CD4-positive, alpha-beta T cell treated with Interleukin-12 subunit alpha and Interleukin-12 subunit beta, for 1 hour (primary cell): ENCODE measurements at places on chromosomes 3 and 15.

DNA sequence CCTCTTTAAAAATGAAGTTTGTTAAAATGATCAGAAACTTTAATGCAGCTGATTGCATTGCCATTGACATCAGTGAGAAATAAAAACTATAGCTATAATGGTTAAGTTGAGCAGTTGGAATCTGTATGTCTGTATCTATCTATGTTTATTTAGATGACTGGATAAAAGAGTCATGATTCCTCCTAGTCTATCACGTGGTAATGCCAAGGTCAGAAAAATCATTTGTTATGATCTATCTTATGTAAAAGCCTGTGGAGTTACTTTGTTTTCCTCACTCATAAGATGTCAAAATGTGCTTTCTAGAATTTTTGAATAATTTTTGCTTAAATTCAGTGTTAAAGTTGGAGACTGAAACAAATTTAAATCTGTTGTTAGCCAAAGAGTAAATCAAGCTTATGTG, 63.3 kb downstream of the MBNL1 start:
- no peak for DNase-seq

DNA sequence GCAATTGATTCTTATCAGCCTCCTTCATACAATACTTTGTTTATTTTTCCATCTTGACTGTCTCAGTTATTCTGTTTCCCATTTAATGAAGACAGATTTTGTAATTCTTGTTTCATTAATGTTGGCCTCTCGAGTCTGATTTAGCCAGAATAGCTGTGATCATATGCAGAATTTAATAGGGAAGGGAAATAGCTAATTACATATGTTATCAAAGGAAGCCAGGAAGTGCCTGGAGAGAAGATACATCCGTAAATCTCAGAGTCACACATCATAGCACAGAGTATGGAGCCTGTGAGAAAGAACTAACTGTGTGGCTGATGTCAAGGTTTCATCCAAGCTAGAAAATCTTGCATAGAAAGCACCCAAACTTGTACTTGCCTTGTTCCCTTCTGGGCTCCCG, 288.9 kb upstream of the SLCO3A1 start:
- DNase-seq = no peak

GRCh38 chr3:169657351-169658124, 6.0 kb downstream of the MECOM start:
- DNase-seq = no peak

DNA sequence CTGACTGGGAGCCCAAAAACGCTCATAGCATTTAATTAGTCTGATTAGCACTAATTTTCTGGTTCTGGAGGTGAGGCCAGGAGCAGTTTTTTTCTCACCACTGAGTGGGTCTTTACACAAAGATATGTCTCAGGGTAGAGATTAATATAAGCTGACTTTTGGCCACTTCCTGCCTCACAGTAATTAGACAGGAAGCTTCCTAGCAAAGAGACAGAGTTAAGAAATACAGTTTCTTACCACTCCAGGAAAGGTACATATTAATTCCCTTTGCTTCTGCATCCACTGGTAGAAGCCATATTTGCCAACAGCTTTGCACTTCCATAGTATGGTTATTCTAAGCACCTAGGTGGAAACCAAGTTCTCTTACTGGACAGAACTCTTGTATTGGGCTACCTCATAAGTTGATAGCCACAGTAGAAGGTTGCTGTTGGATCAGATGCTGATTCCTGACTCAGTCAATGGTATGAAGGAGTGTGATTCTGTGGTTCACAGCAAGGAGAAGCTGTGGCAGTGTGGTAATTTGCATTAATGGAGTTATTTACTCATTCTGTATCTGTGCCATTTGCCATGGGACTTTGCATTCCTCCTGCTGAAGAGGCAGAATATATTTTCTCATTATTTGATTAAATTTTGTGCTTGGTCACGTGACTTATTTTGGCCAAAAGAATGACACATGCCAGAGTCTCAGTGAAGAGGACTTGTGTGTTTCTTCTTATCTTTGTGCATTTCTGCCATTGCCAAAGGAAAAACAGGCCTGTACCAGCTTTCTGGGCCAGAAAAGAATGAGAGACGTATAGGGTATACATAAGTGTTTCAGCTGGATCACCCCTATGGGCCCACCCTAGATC, 17.5 kb upstream of the ZBTB20 start:
- DNase-seq = peak; percentile 29

GRCh38 chr3:152040319-152040718, 166.9 kb downstream of the SUCNR1 start:
- DNase-seq = no peak

DNA sequence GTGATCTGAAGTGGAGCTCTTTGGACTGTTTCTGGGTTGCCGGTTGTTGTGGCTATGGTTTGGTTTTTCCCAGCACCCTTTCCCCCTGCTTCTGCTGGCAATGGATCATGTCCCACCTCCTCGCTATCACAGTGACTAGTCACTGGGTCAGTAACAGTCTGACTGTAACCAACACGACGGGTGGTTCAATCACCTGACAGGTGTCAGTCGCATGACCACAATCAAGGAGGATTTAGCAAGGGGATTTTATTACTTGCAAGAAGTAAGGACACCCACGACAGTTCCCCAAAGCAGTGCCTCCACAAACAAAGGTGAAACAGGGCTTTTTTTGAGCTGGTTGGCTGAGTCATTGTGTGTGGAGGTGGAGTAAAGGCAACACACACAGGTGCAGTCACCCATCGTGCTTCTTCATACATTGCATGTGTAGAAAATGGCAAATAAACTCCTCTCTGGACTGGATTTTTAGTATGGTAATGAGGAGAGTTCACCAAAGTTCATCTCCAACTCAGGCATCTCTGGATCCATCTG, 58.8 kb upstream of the FAM3D start:
- no peak for DNase-seq

DNA sequence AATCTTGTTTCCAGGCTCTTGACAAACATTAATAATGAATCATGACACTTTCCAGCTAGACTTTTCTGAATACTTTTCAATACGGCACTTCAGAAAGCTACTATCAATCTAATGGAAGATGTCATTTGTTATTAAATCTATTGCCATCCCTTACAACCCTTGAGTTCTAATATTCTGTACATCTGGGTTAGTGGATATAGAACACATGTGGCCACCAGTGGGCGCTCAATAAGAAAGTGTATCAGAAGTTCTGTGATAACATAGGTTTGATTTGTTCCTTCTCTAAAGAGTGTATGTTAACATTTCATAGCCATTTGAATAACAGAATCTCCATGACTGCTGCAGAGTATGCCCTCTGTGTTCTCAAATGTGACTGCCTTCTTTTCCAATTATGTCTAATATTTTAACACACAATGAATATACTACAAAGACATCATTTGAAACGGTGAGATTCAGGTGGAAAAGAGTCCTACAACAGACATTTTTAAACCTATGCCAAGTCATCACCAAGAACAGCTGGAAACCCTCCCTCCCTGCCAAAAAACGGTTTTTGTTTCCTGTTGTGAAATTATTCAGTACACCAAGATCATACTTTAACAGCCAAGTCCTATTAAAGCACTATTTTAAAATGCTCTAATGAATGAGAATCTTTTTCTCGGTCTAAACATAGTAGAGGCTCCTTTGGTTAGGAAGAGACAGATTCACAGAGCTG, 22.2 kb downstream of the ALDH1A2 start:
- peak; percentile 26 for DNase-seq

GRCh38 chr3:60931452-60931851, 319.8 kb downstream of the FHIT start:
- DNase-seq = no peak

DNA sequence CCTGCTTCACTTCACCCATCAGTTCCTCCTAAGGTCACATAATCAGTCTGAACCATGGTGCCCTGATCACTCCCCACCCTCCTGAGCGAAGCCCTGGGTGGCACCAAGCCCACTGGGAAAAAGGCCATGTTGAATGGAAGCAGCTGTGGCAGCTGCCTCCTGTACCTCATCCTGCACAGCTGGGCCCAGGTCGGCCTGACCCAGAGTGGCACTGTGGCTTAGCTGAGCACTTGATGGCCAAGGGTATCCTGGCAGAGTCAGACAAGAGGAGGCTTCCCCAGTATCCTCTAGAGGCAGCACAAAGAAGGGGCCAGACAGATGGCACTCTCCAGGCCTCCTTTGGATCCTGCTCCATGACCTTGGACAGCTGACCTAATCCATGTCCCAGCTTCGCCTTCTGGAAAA, 68.4 kb downstream of the TLE3 start:
- no peak for DNase-seq

DNA sequence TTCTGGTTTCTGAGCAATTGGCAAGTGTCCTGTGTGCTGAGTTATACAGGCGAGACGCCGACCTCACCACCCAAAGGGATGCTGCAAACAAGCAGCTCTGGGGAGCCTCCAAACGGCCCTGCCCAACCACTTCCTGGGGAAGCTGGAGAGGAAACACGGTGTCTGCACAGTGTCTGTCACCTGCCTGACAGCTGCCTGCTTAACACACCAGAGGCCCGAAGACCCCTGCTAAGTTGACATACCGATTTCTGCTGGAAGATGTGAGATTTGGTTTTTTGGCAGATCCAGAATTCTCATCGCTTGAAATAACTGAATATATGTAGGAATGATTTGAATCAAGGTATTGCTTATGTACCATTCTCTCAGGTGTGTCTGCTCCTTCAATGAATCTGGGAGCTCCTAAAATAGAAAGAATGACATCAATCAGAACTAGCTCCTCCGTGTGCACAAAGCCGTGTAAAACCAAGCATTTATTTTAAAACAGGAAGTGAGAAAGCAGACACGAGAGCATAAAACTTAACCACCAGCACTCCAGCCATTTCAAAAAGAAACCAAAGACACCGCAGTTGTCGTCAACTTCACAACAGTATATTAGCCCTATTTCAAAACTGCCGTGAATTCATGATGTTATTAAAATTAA, 27.2 kb downstream of the LRRC2 start:
- DNase-seq = peak; percentile 88

GRCh38 chr3:119527714-119528113, 29.4 kb downstream of the TIMMDC1 start:
- DNase-seq = no peak

DNA sequence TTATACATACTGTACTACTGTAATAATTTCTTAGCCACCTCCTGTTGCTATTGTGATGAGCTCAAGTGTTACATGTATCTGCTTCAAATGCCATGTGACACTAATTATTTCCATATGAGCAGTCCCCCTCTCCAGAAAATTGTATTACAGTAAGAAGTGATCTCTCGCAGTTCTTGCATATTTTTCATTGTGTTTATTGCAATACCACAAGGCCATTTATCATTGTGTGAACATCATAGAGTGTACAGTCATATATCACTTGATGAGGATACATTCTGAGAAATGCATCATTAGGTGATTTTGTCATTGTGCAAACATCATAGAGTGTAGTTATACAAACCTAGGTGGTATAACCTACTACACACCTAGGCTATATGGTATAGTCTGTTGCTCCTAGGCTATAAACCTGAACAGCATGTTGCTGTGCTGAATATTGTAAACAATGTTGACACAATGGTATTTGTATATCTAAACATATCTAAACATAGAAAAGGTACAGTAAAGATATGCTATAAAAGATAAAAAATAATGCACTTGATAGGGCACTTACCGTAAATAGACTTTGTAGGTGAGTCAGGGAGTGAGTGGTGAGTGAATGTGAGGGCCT, 189.6 kb upstream of the MLF1 start:
- no peak for DNase-seq

DNA sequence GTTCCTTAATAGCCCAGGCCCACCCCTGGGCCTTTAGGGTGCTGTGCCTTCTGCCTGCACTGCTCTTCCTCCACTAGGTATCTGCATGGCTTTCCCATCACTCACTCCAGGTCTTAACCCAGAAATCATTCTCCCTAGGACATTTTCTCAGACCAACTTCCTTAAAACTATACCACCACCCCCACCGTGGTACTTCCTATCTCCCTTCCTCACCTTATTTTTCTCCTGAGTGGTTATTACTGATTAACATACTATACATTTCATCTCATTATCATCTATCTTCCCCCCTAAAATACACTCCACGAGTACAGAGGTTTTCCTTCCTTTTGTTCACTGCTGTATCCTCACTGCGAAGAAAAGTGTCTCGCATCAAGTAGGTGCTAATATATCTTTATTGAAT, 115.2 kb downstream of the ANO10 start:
- DNase-seq = no peak

GRCh38 chr3:133701435-133702358, 40.0 kb upstream of the TOPBP1 start:
- no peak for DNase-seq
